Hippocampal formation (tissue), 2 donors: ENCODE measurements at places on chromosomes 3 and 15.

GRCh38 chr3:188049606-188050530 is 104.1 kb upstream of the LPP start:
- no peak for DNase-seq

- no peak for DNase-seq
Measured at GRCh38 chr3:69929019-69929418, 70.5 kb upstream of the SAMMSON start.

DNA sequence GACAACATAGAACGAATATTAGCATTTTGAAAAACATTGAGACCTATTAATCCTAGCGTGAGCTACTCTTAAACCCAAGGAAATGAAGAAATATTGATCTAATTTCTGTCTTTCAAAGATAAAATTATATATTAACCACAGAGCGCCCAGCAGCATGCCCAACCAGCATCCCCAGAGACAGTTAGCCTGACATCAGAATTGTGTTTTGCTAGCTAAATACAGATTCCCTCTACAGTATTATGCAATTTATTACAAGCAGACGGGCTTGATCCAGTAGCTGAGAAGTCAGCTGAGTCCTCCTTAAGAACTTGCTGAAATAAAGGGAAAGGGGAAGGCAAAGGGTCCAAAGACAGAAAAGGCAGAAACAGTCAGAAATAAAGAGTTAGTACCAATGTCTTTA is 7.2 kb upstream of the TUSC7 start:
- no peak for DNase-seq

DNA sequence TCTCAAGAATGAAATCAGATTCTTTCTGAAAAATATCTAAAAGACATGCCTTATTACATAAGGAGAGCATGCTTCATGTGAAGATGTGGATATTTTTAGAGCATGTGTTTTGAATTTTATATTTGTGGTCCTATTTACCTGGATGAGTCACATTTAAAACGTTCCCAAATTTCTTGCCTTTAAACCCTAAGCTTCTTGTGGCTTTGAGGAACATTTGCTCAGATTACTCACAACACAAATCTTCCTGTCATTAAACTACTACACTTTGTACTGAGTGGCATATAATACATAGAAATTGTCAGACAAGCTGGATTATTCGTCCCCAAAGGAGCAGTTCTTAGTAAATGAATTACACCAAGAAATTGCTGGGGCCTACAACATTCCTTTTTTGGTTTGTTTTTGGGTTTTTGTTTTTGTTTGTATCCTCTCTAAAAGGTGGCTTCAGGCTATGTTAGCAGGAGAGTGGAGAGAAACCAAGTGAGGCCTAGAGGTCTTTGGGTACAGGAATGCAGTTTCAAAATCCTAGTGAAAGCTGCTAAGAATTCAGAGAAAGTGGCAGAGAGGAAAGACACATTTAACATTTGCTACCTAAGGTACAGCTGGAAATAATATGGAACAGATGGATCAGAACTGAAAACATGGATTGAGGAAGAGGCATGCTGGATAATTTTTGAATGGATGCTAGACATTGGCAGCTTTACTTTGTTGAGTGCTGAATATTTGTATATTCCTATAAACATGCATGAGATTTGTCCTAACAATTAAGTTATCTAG is 128.1 kb downstream of the RPL22L1 start:
- no peak for DNase-seq

GRCh38 chr3:101202640-101203039 is 117.7 kb downstream of the IMPG2 start:
- no peak for DNase-seq

GRCh38 chr3:126731044-126731443 is 27.0 kb downstream of the CHCHD6 start:
- DNase-seq: no peak

- no peak for DNase-seq
Measured at GRCh38 chr3:148477375-148477774, 220.3 kb upstream of the AGTR1 start.

GRCh38 chr3:81968658-81969057 is 207.2 kb upstream of the GBE1 start:
- no peak for DNase-seq

DNA sequence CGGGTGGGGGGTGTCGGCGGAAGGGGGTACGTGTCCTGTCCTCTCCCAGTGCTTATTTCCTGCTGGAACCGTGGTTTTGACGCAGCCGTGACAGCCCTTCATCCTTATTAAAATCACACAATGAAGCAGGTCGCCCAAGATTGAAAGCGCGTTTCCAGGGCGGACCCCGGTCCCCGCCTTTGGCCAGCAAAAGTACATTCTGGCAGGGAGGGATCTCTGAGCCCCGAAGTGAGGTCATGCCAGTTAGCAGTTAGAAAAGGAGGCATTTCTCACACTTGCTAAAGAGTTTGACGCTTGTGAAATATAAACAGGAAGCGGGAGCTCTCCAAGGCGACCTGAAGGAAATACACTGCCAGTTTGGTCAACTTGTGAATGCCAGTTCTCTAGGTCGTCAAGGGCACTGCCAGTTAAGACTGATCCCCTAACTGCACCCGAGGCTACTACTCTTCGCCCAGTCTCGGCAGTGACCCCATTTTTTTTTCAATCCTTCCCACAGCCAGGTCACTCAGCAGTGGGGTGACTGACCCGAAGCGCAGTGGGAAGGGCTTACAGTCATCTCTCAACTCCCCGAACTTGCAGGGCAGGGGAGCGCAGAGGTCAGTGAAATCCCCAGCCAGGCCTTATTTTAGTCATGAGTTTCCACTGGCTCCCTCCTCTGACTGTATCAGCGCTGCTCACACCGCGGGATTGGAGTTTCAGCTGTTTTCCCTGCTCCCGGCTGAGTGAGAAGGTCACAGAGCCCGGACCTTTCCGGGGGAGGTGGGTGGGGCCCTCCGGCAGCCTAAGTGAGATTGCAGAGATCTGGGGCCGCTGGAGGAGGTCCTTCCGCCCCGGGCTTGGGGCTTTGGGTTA is 2.0 kb upstream of the BHLHE40 start:
- no peak for DNase-seq
